ENCODE measurements at places on chromosomes 13 and 19. TPM values are rescaled to one million over a fixed set of nuclear protein-coding genes. Genes with fewer than 3 reads are reported as not detected.

The NALCN gene
- total RNA-seq = 0.95 TPM

The TUBB4A gene
- not detected for total RNA-seq

The IGFL1 gene
- total RNA-seq = not detected

The DBP gene
- 10.2 TPM for total RNA-seq

The PSG11 gene
- not detected for total RNA-seq

The ZNF440 gene
- 6.3 TPM for total RNA-seq

The PSPN gene
- total RNA-seq = 0.60 TPM

The PNPLA6 gene
- total RNA-seq = 67.9 TPM
